ENCODE measurements at places on chromosomes 16 and 17.

GRCh38 chr16:2716948-2717347 is 3.1 kb downstream of the PRSS27 start:
- DNase-seq = no peak

DNA sequence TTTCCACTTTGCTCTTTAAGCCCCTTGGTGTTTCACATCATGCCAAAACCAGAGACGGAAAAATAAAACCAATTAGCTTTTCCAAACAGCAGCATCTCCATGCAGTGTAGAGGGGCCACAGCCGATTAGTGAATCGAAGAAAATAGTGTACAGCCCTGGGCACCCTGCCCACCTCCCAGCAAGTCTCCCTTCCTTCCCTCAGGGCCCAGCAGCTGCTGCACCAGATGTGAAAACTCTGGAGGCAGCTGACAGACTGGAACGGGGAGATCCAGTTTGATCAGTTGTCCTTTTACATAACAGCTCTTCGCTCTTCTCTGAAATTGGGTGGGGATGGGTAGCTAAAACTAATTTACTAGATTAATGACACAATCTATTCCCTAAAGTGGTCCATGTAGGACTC is 19.3 kb downstream of the TMEM11 start:
- DNase-seq = no peak

GRCh38 chr16:85317704-85318103 is 205.4 kb upstream of the CIBAR2 start:
- DNase-seq = no peak

DNA sequence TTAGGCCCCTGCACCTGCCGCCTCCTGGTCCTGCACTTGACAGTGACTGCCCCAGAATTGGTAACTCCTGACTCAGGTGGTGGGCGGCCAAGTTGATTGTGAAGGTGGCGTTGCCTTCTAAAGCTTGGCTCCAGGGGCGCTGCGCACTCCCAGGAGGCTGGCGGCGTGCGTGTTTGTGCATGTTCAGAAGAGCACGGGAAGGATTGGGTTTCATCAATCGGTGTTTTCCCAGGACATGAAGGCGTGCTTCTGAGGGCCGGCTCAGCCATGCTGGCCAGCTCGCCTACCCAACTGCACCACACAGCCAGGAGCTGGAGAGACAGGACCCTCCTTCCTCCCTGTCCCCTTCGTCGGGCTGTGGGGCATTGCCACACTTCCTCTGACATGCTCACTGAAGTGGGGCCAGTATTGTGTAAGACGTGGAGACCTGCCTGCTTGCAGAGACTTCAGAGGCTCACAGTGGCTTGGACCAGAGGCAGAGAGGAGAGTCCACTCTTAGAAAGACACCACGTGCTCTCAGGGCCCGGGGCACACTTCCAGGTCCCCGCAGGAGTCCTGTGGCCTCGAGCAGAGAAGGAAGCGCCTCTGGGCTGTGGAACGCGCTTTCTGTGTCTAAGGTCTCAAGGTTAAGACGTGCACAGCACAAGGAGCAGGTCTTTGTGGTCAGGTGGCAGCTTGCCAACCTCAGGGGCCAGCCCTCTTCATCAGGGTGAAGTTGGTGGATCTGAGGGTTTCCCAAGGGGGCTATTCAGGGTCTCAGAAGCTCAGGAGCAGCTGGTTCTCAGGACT is 2.8 kb downstream of the RAB40C start:
- no peak for DNase-seq

GRCh38 chr17:13329421-13329820 is 272.3 kb downstream of the HS3ST3A1 start:
- DNase-seq = no peak

DNA sequence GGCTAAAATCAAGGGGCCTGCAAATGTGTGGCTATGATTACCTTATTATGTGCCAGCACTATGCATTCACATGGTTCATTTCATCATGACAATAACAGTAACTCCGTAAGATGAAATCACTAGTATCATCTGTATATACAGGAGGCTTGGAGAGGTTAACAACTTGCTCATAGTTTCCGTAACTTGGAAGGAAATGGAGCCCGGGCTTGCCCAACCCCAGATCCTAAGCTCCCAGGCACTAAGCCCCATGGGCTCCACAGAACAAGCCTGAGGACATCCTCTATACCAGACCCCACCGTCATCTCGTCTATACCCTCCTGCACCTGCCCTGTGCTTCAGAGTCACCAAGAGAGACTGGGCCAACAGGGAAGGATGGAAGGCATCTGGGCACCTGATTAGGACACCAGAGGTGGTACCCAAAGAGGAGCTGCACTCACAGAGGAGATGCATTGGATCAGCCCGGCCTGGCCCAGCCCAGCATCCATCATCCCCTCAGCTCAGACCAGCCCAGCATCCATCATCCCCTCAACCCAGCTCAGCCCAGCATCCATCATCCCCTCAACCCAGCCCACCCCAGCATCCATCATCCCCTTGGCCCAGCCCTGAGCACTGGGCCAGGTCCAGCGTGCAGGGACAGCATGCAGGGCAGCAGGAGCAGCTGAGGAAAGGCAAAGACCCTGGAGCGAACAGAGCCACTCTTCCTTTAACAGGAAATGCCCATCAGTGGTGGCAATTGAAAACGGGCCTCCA is 28.5 kb downstream of the NSMCE1 start:
- DNase-seq = no peak

GRCh38 chr17:45335721-45336120 is 18.9 kb upstream of the MAP3K14 start:
- no peak for DNase-seq

DNA sequence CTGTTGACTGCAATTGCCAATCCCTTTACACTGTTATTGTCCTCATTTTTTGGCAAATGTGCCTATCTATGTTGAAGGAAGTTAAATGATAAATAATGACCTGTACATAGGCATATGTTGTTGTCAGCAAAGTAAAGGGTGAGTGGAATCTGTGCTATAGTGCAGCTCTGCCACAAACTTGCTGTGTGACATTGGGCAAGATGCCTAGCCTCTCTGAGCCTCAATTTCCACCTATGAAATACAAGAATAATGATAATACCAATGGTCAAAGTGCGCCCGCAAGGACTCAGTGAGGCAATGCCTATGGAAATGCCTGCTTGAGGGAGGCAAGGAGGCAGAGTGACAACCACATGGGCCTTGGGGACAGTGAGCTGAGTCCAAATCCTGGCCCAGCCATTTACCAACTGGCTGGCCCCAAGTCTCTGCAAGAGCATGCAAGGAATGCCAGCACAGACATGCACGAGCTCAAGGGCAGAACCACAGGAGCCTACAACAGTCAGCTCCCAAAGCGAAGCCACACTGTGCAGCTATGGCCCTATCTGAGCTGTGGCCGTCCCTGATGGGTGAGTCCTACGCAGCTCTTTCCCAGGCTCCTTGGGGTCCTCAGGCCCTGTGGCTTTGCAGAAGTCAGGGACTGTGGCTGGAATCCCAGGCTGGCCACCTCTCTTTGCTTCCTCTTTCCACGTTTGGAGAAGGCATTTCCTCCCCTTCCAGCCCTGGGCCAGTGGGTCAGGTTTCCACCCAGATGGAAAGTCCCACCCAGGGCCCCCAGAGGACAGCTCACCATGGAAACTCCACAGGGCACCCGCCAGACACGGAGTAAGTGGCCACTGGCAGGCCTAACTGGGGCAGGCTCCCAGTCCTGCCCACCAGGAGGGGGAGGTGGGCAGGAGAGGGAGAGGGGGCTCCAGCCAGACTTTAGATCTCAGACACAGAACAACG is 82.1 kb downstream of the ZNF423 start:
- no peak for DNase-seq

DNA sequence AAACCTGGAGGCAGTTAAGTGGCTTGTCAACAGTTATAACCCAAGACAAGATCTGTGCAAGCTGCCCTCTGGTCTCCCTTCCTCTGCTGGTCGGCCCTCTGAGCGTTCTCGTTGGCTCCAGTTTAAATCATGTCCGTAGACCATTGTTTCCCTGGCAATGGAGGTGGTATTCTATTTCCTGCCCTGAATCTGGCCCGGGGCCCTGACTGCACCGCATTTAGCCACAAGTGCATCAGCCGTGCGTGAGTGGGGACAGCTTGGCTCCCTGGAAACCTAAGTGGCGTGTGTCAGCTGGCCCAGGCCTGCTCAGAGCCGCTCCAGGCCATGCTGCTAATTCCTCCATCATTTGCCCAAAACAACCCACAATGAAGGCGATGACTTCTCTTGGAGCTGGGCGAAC is 15.0 kb upstream of the MYLK3 start:
- DNase-seq = no peak

DNA sequence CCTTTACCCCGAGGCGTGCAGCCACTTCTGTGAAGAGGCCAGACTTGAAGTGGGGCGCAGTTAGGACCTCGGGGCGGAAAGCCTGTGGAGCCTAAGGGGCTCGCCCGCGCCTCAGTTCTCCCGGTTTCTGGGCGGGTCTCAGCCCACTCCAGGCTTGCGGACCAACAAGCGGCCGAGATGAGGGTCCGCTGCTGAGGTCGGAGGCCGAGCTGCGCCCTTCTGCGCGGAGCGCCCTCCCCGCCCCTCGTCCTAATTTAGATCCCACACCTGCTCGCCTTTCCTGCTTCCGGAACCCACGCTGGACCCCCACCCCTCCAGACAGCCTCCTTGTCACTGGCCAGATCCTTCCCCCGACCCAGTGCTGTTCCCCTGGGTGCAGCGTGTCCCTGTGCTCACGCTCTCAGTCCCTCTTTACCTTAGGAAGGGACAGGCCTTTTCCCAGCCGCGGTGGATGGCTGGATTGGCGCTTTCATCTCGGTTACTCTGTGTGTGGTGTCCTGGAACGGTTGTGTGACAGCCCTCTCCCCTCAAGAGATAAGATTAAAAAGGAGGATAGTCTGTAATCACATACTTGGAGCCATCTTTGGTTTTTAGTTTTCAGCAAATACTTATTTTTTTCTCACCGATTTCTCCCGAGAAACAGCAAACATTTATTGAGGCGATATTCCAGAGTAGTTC is 933 bp upstream of the ATXN7L3 start:
- no peak for DNase-seq

- no peak for DNase-seq
Observed at GRCh38 chr17:72104863-72105234, 16.0 kb upstream of the SOX9 start.

GRCh38 chr17:43784628-43785101 is 4.4 kb downstream of the CFAP97D1 start:
- DNase-seq = no peak

DNA sequence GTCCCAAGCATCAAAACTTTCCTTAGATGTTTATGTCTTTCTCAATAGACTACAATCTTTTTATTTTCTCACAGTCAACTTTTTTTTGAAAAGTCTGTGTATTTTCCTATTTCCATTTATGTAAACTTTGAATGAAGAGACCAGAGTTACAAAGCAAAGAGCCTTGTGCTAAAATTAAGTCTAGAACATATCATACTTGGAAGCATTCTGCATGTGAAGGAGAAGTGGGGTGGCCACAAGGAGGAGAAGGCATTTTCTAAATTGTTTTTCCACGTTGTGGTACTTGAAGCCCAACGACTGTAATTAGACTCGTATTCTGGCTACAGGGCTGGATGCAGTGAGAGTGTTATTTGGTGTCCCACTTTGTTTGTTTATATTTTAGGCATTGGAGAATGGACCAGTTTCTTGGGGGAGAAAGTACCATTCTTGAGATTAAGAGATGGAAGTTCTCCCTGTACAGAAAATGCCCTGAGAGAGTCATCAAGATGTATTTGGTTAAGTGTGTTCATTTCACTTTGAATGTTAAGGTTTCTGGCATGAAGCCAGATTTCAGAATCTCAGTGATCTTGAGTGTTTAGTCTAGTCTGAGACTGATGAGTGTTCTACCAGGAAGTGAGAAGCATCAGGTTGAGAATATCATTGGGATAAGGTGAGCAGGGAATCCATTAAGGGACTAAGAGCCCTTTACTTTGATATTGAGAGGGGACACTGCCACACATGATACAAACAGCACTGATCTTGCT is 71.6 kb downstream of the MAP2K6 start:
- no peak for DNase-seq

GRCh38 chr17:62675701-62676100 is 48.2 kb downstream of the MRC2 start:
- no peak for DNase-seq

DNA sequence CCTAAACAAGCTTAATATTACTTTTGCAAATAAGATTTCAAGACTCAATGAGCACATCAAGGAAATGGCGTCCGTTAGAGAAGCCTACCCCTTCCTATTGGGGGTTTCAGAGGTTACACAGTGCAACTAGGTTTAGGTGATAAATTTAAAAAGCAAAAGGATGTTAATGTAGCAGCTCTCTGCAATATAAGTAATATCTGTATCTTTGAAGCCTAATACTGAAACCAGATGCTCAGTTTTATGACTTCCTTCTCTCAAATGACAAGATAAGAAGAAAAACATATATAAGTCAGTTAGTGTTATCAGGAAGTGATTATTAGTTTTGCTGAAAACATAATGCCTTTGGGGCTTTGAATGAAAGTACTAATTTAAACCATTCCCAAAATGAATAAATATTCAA is 54.3 kb upstream of the MED13 start:
- DNase-seq = no peak

GRCh38 chr17:21512307-21513011 is 136.3 kb downstream of the KCNJ12 start:
- no peak for DNase-seq

- no peak for DNase-seq
Observed at GRCh38 chr17:36935671-36936454, 1.4 kb upstream of the LHX1 start.

- no peak for DNase-seq
Observed at GRCh38 chr17:44417553-44417952, 28.1 kb upstream of the ITGA2B start.

GRCh38 chr17:72501404-72502370 is 380.9 kb downstream of the SOX9 start:
- DNase-seq = no peak

DNA sequence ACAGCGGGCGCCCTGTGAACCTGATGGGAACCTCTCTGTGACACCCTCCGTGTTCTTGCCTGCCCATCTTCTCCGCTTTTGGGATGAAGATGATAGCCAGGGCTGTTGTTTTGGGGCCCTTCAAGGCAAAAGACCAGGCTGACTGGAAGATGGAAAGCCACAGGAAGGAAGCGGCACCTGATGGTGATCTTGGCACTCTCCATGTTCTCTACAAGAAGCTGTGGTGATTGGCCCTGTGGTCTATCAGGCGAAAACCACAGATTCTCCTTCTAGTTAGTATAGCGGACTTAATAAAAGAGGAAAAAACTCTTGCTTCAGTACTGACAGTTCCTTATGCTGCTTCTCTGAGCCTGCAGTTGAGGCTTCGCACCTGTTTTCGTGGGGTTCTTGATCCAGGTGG is 10.5 kb downstream of the CDK5RAP3 start:
- no peak for DNase-seq

GRCh38 chr16:50368410-50369132 is at the start of gene BRD7:
Gene BRD7 (minus strand): TSS chr16:50368988. CDS start chr16:50368774, 214 bp downstream.
- peak; percentile 47 for DNase-seq

Data from thymus (tissue), 14 donors.